CD4-positive, alpha-beta T cell treated with Interleukin-10 for 1 hour (primary cell): ENCODE measurements at places on chromosomes 3 and 15.
A peak's percentile ranks its signal among the peaks of the same experiment; 100 is the strongest.

GRCh38 chr3:171851660-171852058 lies 8.5 kb downstream of the TMEM212 start:
- no peak for DNase-seq

- no peak for DNase-seq
These were observed at the start of gene FSD2 for GRCh38 chr15:82805994-82806406. FSD2 (minus strand) TSS chr15:82806069; CDS start chr15:82787390, 18,679 bp downstream.

- DNase-seq, result peak; percentile 3
These were observed 1.4 kb upstream of the DIS3L start for GRCh38 chr15:66291816-66292570.

DNA sequence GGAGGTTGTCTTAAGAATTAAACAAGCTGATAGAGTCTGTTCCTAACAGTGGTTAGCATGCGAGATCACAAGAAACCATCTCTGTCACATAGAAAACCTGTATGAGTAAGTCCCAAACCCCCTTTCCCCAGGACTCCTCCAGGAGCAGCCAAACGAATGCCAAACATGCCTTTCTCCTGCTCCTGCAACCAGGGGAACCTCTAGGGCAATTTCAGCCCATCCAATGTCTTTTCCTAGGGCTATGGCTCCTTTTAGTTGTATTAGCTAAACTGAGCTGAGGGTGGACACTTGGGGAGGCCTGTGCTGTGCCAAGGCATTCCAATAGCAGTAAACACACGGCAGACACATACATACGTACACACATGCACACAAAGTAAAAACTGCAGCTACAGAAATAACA lies 36.5 kb upstream of the TIMP4 start:
- DNase-seq, result no peak

DNA sequence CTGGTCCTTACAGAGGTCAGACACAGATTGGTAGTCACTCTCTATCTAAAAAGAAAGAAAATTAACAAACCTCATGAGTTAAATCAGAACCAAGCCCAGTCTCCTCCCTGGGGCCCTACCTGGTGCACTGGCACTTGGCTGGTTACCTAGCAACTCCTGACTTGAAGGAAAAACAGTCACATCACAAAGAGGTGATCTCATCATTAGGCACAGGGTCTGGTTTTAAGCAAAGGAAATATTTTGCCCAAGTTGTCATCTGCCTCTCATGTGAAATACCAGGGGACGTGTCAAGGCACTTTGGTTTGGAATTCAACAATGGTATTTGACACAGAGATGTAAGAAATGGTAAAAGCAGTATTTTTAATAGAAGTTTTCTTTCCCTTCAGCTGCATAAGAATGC lies 47.7 kb upstream of the FMN1 start:
- no peak for DNase-seq

GRCh38 chr15:73695773-73696640 lies 11.8 kb downstream of the CD276 start:
- no peak for DNase-seq

- no peak for DNase-seq
These were observed 732.4 kb upstream of the BCHE start for GRCh38 chr3:166569589-166569988.

- DNase-seq, result no peak
These were observed 209.6 kb downstream of the KCNH8 start for GRCh38 chr3:19357947-19358346.

DNA sequence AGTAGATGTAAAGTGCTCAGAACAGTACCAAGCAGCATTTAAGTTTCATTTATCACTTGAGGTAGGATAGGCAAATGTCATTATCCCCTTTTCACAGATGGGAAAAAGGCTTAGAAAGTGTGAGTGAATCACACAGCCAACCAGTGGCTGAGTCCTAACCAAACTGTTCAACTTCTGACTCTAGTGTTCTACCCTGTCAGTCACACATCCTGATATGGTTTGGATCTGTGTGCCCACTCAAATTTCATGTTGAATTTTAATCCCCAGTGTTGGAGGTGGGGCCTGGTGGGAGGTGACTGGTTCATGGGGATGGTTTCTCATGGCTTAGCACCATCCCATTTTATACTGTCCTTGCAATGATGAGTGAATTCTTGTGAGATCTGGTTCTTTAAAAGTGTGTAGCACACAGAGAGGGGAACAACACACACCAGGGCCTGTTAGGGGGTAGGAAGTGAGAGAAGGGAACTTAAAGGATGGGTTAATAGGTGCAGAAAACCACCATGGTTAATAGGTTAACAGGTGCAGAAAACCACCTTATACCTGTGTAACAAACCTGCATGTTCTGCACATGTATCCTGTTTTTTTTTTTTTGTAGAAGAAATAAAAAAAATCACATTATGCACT lies 304.7 kb downstream of the SUCLG2 start:
- DNase-seq, result no peak

DNA sequence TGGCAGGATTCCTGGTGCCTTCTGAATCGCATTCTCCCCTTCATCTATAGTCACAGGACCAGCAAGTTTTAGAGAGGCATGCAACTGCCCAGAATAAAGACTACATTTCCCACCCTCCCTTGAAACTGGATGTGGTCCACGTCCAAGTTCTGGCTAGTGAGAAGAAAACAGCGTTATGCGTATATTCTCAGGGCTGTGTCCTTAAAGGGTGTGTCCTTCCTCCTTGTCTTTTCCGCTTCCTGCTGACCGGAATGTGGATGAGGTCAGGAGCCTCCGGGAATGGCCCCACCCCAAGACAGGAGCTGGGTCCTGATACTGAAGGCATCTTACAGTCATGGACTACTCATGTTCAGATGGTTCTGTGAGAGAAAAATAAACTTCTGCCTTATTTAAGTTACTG lies 20.2 kb downstream of the CHST2 start:
- DNase-seq, result no peak

DNA sequence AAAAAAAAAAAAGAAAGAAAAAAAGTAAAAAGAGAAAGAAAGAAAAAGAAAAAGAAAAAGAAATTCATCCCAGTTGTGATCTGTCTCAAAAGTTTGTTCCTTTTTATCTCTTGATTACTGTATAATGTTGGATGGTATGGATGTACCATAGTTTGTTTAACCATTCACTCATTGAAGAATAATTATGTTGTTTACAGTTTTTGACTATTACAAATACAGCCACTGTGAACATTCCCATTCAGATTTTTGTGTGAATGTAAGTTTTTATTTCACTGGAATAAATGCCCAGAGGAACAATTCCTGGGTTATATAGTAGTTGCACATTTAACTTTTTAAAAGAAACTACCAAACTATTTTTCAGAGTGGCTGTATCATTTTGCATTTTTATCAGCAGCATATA lies 10.3 kb upstream of the CCR8 start:
- no peak for DNase-seq

- DNase-seq, result no peak
These were observed 288.9 kb upstream of the C2CD4B start for GRCh38 chr15:62453981-62454380.

- no peak for DNase-seq
These were observed 31.7 kb downstream of the GRIP2 start for GRCh38 chr3:14508505-14508819.

GRCh38 chr3:10194328-10195071 lies 29.8 kb downstream of the IRAK2 start:
- DNase-seq, result peak; percentile 73

GRCh38 chr3:4584456-4585249 lies 91.5 kb downstream of the ITPR1 start:
- peak; percentile 35 for DNase-seq

GRCh38 chr3:37990527-37990926 lies at the start of gene VILL:
VILL (plus strand) TSS chr3:37990786; CDS start chr3:37993673, 2,887 bp downstream.
- DNase-seq, result no peak

DNA sequence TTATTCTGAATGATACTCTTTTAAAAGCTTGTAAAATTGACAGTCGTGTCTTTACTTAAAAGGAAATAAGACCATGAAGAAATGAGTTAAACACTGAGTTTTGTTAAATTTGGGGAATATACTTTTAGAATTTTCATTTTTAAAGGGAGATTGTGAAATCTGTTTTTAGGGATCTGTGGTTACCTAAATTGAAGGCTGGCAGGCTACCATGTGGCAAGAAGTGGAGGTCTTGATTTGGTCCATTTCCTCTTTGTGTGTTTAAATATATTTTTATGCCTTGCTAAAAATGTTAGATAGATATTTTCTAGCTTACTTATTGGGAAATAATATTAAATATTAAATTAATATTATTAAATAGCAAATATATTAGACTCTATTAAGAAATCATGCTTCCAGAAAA lies 36.6 kb upstream of the SLC22A13 start:
- DNase-seq, result no peak

GRCh38 chr3:74801924-74802323 lies 187.5 kb upstream of the CNTN3 start:
- no peak for DNase-seq

DNA sequence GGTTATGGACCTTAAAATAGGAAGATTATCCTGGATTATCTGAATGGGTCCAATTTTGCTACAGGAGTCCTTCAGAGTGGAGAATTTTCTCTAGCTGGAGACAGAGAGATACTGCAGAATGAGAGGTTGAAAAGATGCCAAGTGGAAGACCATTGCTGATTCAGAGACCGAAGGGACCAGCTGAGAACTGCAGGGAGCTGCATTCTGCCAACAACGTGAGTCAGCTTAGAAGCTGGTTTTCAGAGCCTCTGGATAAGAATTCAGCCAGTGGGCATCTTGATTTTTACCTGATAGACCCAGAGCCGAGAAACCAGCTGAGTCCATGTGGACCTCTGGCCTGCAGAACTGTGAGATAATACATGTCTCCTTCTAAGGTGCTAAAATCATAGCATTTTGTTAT lies 234.0 kb downstream of the NR2F2 start:
- no peak for DNase-seq

DNA sequence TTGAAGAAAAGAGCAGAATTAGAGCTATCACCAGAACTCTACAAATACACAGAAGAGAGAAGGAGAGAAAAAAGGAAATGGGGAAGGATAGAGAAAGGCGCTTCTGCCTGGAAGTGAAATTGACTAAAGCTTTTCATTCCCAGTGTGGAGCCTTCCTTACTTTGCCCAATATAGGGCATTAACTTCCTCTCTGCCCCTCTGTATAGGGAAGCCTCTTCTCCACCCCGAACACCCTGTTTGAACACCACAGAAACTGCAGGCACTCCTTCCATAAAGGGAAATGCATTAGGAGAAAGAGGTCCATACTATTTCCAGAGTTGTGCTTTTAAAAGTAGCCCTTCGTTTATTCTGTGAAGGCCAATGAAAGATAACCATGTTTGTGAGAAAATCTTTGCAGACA lies 248.5 kb downstream of the RAP2B start:
- no peak for DNase-seq

DNA sequence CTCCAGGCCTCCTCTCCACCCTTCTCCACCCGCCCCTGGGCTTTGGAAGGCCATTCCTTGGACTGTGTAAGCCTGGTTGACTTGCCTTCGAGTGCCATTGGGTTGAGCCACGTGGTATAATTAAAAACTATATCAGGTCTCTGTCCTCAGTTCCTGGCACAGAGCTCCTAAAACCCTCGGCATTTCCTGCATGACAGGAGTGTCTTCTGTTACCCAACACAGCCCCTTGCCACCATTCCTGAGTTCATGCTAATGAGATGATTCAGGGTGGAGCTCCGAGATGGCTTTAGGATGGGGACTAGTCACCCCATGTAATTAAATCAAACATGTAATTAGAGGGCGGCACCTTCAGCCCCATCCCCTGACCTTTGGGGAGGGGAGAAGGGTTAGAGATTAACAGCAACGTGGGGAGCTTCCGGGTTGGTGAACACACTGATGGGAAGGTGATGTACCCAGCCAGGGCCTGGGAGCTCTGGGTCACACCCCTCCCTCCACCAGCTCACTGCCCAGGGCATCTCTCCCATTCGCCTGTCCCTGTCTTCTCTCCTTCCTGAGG lies 256.4 kb downstream of the FAM43A start:
- DNase-seq, result no peak

GRCh38 chr15:31457631-31458526 lies 131.2 kb downstream of the KLF13 start:
- no peak for DNase-seq

- no peak for DNase-seq
These were observed 7.0 kb downstream of the GABRA5 start for GRCh38 chr15:26873846-26874245.

DNA sequence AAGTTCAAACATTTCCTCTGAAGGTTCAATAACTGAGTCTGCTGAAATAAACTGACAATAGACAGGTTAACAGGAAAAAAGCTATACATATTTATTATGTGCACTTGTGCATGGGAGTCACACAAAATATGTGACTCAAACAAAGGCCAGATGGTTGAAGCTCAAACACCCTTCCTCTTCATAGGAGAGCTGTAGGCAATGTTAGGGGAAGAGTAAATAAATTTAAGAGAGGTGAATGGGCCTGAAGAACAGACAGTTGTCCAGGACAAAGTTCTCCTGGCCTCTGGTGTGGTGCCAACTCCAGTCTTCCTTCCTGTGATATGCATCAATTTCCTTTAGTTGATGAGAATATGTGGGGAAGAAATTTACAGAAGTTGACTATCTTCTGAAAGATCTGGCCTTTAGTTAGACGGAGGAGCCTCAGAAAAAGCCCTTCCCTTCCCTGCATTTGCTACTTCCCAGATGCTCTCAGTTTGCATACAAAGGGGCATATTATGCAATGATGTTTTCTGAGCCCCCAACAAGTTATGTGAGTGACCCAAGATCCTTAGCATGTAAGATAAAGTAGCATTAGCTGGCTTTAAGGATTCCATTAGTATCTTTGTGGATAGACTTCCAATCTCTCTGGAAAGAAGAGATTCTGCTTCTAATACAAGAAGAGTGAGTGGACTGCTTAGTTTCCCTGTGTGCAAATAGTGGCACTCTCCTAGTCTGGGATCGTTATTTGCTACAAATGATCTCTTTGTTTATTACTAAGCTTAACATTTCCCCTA lies 96.4 kb upstream of the IGSF10 start:
- DNase-seq, result no peak

DNA sequence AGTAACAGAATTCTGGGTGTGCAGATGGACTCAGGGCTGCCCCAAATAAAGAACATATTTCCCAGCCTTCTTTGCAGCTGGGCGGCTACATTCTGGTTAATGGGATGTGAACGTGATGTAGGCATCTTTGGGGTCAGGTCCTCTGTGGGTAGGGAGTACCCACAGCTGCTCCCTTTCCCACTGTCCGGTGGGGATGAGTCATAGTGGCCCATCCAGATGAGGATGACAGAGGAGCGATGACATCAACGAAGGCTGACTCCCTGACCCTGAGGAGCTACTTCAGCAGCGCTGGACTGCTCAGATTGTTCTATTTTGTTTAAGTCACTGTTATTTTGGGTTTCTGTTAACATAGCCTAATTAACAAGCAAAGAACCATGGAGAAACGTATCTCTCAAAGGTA lies 38.0 kb downstream of the SRPRB start:
- no peak for DNase-seq
